ENCODE measurements at places on chromosomes 13 and 19. TPM values are rescaled to one million over a fixed set of nuclear protein-coding genes. Genes with fewer than 3 reads are reported as not detected.

- peak; percentile 91 for DNase-seq
These were observed 4.7 kb downstream of the CCDC8 start for GRCh38 chr19:46408664-46409039.

DNA sequence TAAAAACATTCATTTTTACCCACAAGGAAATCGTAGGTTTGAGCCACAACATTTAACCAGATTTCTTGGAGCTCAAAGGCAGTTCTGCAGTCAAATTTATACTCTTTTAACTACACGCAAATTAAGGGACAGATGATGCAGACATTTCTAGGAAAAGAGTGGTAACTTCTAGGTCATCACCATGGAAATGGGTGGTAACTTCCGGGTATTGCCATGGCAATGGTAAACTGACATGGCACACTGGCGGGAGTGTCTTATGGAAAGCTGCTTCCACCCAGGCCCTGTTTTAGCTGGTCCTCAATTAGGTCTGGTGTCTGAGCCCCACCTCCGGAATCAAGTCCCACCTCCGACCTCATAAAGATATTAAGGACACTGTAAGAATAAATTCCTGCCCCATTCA lies 10.4 kb upstream of the LYPD5 start:
- no peak for DNase-seq

DNA sequence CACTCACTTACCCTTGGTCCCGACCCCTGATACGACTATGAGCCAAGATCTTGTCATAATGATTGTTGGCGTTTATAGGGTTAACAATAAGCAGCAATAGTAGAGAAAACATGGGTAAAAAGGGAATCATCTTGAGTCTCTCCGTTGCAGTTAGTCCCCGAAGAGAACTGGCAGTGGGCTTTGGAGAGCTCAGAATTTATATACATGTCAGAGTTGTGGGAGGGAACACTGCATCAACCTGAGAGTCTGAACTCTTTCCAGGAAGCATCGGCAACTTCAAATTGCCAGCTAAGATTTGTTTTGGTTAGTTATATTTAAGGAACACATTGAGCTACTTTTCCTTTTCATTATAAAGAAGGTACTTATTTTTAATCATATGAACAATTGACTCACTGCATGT lies at the start of gene POSTN:
Gene POSTN (minus strand): TSS at position 172 of the 400 bp plus-strand sequence. CDS start 42 bp downstream, at position 130.
- no peak for DNase-seq

DNA sequence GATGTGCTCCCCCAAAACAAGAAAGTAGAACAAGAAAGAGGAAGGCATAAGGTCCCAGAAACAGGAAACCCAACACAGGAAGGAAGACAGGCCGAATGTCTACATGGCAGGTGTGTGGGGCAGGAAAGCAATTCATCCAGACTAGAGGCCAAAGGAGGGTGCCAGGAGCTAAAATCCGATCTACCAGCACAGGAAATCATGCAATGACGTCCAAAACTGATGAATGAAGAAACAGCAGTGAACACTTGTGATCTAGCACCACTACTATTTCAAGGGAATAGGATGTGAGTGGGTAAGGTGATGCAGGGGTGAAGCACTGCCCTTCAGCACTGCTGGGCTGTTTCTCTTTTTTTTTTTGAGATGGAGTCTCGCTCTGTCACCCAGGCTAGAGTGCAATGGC lies 59.1 kb downstream of the DOCK9 start:
- DNase-seq: no peak

- DNase-seq: peak; percentile 46
These were observed 49.6 kb upstream of the MED4 start for GRCh38 chr13:48144413-48145035.

DNA sequence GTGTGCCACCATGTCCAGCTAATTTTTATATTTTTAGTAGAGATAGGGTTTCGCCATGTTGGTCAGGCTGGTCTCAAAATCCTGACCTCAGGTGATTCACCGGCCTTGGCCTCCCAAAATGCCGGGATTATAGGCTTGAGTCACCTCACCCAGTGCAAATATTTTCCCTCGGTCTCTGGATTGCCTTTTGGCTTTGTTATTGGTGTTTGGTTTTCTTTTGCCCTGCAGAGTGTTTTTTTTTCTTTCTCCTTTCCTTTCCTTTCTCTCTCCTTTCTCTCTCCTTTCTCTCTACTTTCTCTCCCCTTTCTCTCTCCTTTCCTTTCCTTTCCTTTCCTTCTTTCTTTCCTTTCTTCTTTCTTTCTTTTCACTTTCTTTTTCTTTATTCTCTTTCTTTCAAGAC lies 33.2 kb downstream of the KDM4B start:
- DNase-seq: peak; percentile 77

GRCh38 chr13:42548731-42549551 lies 25.0 kb upstream of the TNFSF11 start:
- no peak for DNase-seq

DNA sequence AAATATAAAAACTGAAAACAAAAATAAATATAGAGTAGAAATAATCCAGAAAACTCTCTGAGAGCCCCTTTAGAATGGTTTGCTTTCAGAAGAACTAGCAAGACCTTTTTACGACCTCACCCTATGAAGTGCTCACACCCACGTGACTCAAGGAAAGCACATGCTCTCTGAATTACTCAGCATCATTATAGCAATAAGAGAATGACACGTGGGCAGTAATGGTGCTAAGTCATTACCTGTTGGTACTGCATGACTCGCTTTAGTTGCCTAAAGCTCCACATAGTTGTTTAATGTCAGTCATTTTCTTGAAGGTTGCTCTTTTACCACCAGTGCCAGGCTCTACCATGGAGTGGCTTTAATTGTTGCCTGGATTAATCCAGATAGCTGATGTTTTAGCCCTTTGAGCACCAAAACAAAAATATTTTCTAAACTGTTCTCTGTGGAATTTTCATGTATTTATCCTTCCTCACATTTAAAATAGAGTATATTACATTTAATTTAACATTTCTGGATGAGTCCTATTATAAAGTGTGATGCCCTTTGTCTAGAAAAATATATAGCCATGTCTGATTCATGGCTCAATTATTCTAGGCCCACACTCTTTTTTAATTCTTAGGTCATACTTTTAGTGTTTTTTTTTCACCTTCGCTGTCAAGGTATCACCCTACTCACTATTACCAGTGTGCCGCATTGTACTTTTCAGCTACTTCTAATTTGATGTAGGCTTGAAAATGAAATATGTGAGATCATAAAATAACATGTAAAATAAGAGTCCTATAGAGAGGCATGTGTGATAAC lies 56.8 kb downstream of the THSD1 start:
- no peak for DNase-seq

DNA sequence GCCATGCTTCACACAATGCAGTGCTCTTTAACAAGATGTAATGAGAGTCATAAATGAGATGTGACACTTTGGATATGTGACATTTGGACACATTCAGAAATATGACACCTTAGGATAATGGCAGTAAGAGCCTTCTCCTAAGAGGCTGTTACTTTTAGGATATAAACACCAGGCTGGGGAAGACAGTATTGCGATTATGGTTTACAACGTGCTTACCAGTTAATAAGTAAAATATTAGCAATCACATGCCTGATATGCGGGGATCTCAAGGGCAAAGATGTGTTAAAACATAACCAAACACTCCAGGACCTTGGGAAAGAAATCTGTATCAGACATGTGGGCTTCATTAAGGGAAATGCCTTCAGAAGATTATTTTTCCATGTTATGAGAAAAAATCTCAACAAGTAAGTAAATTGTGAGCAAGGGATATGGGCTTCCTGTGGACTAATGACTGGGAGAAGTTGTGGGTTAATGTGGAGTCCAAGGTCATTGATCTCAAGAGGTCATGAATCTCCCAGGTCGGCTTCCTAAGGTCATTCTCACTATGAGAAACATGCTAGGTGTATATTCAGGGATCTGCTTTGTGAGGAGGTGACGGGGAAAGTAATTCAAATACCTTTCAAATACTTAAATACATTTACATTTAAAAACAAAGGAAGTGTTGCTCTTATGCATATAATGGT lies 105.3 kb downstream of the STARD13 start:
- no peak for DNase-seq

DNA sequence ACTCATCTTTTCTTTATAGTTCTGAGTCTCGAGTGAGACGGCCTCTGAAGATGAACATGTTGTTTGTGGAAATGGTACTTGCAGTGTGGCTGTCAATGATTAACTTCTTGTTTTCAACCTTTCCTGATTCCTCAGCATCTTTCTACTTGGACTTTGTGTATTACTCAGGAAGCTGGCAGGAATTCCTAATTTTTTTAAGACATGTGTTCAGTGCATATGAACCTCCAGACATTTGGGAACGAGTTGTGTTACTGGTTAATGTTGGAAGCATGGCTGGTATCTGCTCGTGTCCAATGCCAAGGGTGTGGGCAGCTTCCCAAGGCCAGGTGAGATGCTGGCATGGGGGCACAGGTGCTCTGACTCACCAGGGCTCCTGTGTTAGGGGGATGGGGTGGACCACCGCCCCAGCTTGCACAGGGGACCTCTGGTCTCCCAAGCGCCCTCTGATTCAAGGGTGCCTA lies 61.1 kb upstream of the MCF2L start:
- DNase-seq: no peak

GRCh38 chr19:441213-441836 lies 19.5 kb downstream of the SHC2 start:
- DNase-seq: no peak

DNA sequence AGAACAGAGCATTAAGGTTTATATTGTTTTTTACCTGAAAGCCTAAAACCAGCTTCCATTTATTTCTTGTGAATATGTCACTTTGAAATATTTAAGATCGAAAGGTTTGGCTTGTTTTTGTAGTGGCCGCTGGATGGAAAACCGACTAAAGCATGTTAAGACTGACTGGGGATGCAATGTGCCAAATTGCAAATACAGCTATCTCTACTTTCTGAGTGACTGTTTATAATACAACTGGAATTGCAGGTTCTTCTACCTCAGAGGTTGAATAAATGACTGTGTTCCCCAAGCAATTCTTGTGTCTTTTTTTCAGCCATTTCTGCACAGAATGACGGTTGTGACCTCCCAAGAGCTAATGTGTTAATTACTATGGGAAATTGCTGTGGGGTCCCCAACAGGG lies 50.0 kb upstream of the TMTC4 start:
- DNase-seq: no peak

DNA sequence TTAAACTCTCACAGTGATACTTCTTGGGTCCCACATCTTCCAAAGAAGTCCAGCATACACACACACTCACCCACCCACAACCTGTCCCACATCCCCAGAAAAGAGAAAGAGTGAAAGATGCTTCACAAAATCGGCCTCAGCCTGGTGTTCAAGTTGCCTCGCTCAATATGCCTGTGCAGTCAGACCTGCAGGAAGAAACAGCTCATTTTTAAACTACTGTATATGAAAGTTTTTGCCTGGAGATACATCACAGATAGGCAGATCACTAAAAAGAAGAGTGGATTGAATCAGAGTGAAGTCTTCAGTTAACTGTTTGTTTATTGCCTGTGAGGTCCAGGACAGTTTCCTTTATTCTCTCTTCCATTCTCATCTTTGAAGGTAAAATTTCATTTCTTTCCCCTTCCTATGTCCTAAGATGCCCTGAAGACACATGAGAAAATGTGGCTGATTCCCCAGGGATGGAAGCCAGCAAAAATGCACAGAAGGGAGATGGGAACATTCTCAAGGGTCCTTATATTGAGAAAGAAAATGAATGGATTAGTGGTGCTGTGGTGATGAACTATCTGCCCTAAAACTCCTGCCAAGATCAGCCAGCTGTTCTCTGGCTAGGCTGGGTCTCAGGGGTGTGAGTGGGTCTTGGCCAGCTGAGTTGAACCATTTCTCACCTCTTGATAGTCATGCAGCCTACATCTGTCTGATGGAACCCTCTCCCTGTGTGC lies 259.0 kb downstream of the ITGBL1 start:
- DNase-seq: no peak

- no peak for DNase-seq
These were observed 16.9 kb downstream of the CAPN12 start for GRCh38 chr19:38727306-38727867.

DNA sequence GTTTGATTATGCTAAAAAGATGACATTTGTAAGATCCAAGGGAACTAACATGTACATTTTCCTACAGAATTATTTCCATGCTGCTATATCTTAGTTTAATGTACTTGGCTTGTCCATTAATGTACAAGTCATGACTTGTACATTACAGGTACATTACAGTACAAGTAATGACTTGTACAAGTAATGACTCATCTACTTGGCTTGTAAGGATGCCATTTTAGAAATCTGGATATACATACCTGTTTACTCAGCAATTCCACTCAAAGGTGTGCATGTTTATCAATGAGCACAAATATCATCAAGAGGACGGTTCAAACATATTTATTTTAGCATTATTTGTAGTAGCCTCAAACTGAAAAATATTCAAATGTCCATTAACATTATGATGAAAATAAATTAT lies 87.0 kb upstream of the TRPC4 start:
- no peak for DNase-seq

DNA sequence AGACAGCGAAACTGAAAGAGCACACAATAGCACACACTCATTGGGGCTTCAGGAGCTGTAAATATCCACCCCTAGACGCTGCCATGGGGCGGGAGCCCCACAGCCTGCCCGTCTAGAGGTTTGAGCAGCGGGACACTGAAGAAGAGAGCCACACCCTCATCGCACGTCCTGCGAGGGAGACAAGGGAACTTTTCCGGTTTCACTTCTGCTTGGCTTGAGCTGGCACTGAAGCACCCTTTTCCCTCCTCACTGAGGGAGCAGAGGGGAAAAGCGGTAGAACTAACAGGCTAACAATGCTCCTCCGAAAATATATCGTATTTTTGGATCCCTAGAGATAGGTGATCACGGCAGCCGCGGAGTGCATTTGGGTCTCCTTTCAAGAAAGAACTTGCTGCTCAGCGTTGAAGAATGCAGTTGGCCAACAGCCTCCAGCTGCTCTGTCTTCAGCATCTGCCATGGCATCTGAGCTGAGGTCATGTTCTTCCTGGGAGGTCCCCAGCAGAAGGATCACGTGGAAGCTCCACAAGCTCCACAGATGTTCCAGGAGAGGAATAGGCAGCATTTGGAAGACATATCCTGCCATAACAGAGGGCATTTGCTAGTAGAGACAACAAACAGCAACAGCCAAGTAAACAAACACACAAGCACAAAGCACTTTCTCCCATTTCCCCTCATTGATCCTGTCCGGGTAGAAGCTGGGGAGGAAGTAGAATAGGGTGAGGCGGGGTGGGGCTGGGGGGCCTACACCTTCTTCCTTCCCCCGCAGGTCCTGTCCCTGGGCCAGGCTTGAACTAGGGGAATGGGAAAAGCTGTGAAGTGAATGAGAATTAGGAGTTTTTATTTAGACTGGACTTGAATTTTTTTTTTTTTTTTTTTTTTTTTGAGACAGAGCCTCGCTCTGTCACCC lies 44.8 kb upstream of the ALOX5AP start:
- peak; percentile 51 for DNase-seq

The ZNF442 gene
- total RNA-seq: 3.4 TPM

The PRR20A gene
- total RNA-seq: not detected

The CEACAM20 gene
- not detected for total RNA-seq

The SYNGR4 gene
- total RNA-seq: not detected

The ANKRD24 gene
- total RNA-seq: 3.2 TPM

The MIA gene
- not detected for total RNA-seq

The ZFP28 gene
- 9.2 TPM for total RNA-seq

The CAMSAP3 gene
- total RNA-seq: 4.3 TPM

The LPAR2 gene
- total RNA-seq: 5.1 TPM

The ZNF578 gene
- total RNA-seq: 1.4 TPM

All from adrenal gland (tissue), 19 donors.